ENCODE measurements at places on chromosomes 6 and 20.

DNA sequence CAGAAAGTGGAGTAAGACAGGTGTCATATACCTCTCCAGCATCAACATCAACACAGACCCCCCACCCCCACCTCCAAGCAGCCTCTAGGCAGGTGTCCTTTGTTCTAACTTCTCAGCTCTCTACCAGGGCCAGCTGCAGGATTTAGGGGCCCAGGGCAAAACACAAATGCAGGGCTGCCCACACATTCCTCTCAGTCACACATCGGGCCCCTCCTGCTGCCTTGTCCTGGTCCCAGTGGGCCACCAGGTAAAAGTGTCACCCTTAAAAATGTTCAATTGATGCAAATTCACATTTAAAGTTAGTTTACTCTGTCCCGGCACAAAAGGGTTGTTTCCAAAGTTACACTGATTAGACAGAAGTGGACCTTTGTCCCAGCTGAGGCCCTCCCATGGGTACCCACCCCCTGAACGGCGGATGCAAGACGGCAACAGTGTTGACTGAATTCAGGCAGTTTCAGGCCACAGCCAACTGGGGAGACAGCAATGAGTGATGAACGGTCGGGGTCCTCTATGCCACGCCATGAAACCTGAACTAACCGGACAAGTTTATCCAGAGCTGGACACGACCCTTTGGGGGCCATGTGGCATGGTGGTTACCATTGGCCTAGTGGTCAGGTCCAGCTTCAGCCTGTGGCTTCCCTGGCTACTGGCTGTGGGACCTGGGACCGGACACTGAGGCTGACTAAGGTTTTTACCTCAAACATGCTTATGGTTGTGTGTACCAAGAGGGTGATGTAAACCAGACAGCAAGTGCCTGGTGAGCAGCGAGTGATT is 52.2 kb upstream of the UNC93A start:
- no peak for DNase-seq

GRCh38 chr6:120938876-120939472 is 395.3 kb downstream of the TBC1D32 start:
- no peak for DNase-seq

GRCh38 chr6:30618270-30618797 is 694 bp downstream of the MRPS18B start:
- no peak for DNase-seq

DNA sequence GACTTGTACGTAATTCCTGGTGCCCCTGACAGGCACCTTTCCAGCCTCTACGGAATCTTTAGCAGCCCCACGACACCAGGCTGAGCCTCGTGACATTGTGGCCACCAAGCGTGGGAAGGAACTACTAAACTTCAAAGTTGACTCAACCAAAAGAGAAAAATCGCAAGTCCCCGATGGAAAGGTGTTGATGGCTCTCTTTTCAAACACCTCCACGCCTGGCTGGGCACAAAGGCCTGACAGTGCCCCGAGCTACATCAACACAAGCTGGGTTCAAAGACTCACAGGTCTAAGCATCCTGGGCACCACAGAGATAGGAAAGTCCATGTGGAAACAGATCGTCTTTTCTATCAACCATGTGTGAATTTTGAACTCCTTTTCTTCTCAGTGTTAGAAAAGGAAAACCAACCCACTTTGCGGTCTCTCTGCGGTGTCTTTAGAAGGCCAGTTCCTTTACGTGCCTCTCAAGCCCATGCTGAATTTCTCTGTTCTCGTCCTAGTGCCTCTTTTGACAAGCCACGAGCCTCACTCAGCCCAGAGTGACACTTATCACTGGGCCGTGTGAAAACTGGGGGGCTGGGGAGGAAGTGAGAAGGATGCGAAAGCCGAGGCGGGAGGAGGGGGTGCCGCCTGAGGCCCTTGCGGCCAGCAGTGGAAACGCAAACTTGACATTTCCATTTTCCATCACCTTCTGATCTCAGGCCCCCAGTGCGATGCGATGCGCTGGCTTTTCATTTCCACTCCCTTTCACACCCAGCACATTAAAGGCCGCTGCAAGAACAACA is 59.4 kb downstream of the GFOD1 start:
- DNase-seq = no peak

- peak; percentile 57 for DNase-seq
Observed at GRCh38 chr6:39892490-39893129, 41.7 kb downstream of the MOCS1 start.

GRCh38 chr6:10686901-10687300 is 7.5 kb downstream of the C6orf52 start:
- no peak for DNase-seq

GRCh38 chr20:7841971-7842310 is 98.3 kb downstream of the HAO1 start:
- peak; percentile 86 for DNase-seq

DNA sequence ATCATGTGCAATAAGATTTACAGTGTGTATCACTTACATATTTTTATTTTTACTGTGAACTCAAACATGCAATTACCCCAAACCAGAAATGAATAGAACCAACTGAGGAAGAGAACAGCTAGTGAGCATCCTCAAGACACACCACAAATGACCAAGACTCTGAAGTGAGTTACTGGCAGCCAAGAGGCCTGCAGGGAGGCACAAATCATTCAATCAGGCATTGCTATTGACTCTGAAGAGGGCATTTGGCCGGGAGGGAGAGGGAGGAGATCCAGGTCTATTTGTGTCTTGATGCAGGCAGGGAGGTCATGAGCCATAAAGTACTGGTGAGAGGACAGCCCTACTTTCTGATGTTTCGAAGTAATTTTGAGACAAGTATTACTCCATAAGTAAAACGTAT is 257.7 kb downstream of the BCKDHB start:
- no peak for DNase-seq

DNA sequence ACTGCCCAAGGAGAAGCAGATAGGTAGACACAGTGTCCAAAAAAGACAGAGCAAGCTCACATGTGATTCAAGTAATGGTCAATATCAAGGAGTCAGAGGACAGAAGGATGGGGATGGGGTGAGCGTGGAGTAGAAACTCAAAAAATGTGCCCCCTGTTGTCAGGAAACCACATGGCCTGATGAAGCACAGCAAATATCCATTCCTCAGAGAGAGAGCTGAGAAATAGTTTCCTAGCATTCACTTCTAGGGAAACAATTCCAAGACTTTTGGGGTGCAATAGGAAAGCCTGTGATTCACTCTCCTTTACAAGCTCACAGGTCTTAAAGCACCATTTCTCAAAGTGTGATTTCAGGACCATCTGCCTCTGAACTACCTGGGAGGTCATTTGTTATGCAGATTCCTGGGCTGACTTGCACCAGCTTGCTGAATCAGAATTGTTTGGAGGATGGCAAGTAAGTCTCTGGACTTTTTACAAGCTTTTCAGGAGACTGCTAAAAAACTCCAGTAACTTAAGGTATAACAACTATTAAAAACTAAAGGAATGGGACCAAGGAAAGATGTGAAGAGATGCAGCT is 432.8 kb downstream of the HDGFL1 start:
- DNase-seq = no peak

- peak; percentile 8 for DNase-seq
Observed at GRCh38 chr6:130681028-130681427, 146.2 kb upstream of the SMLR1 start.

DNA sequence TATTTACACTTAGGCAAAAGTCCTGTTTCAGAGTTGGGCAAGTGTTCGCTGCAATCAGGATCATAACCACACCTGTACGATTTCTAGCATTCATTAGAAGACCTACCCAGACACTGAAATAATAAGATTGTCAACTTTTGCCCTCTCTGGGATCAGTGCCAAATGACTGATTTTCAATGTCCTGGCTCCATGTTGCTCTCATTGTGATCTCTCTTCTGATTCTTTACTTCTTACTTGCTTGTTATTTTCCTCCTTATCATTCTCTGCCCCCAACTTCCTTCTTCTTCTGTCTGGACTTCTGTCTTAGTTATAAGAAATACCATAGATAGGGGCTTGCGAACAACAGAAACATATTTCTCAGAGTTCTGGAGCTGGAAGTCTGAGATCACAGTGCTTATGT is 94.4 kb upstream of the BMP2 start:
- DNase-seq = no peak

Measured in fibroblast of the conjunctiva (primary cell).